ENCODE measurements at places on chromosomes 7 and 10.

DNA sequence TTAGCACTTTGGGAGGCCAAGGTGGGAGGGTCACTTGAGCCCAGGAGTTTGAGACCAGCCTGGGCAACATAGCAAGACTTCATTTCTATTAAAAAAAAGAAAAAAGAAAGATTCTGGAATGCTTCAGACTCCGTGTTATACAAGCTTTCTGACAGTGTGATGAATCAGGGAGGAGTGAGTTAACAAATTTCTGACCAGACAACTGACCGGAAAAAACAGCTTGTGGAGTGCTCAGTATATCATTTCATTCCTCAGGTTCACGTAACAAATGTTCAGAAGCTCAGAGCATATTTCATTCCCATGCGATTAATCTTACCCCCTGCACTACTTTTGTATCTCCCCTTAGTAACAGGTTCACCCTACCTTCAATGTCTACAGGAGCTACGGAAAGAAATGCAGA, 28.6 kb upstream of the TNPO3 start:
- DNase-seq: no peak

DNA sequence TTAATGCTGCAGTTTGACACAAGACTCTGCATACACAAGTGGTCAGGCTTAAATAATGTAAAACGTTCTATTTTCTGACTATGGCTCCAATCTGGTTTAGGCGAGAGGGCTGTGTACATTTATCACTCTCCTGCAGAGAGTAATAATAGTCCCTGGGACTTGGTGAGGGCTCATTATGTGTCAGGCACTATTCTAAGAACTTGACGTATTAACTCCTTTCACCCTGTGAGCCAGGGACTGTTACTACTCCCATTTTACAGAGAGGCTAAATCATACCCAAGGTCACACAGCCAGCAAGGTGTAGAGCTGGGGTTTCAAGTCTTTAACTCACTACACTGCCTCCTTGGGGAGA, 187.2 kb upstream of the LYZL2 start:
- DNase-seq: no peak

GRCh38 chr7:33354201-33354600, 224.8 kb downstream of the BBS9 start:
- no peak for DNase-seq

- DNase-seq: no peak
Measured at GRCh38 chr10:65320236-65321026, 1605.4 kb upstream of the LRRTM3 start.

- no peak for DNase-seq
Measured at GRCh38 chr7:155257482-155258225, 40.0 kb upstream of the INSIG1 start.

GRCh38 chr7:17056491-17057142, 174.8 kb upstream of the AGR3 start:
- DNase-seq: no peak

GRCh38 chr7:100127866-100128636, 1.3 kb downstream of the MBLAC1 start:
- no peak for DNase-seq

DNA sequence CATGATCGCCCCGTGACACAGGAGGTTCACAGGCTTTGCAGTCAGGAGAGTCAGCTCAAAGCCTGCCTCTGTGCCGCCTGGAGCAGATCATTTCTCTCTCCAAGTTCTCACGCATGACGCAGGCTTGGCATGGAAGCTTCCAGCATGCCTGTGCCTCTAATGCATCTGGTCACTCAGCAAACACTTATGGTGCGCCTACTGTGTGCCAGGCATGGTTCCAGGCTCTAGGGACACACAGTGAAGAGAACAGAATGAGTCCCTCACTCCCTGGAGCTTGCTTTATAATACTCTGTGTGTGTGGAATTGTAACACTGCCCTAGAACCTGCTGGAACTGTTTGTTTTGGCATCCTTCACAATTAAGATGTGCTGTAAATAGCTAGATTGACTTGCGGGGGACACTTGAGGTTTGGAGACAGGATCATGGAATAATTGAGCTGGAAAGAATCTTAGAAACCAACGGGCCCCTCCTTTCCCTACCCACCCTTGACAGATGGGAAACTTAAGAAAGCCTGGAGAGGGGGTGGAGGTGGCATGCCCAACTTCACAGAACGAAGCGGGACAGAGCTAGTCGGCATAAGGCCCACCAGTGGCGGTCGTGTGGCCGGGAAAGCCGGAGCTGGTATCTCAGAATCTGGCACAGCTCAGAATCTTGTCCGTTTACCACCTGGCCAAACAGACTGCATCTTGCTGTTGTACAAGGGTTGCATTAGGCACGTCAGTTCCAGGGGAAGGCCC, 4.6 kb upstream of the MYH16 start:
- no peak for DNase-seq

GRCh38 chr7:101535351-101535751, 93.7 kb downstream of the MYL10 start:
- DNase-seq: no peak

DNA sequence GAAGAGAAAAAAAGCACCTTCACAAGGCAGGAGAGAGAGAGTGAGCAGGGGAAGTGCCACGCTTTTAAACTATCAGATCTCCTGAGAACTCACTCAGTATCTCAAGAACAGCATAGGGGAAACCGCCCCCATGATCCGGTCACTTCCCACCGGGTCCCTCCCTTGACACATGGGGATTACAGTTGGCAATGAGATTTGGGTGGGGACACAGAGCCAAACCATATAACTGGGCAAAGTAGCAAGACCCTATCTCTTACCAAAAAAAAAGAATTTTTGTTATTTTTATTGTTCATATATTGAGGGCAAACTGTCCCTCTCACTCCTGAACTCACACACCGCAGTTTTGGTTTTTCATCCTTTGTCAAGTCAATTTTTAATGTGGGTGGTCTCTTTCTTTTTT, 18.2 kb upstream of the ZRANB1 start:
- no peak for DNase-seq

DNA sequence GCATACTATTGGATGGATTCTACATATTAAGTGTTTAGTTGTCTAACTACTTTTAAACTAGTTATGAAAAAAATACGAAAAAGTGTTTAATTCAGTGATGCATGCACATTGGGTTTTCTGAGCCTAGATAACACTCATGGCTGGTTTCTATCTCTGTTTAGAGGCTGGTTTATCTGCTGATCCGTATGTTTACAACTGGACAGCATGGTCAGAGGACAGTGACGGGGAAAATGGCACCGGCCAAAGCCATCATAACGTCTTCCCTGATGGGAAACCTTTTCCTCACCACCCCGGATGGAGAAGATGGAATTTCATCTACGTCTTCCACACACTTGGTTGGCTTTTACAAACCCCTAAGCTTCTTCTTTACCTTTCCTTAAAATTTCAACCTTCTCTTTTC, 10.2 kb downstream of the GPNMB start:
- DNase-seq: no peak

DNA sequence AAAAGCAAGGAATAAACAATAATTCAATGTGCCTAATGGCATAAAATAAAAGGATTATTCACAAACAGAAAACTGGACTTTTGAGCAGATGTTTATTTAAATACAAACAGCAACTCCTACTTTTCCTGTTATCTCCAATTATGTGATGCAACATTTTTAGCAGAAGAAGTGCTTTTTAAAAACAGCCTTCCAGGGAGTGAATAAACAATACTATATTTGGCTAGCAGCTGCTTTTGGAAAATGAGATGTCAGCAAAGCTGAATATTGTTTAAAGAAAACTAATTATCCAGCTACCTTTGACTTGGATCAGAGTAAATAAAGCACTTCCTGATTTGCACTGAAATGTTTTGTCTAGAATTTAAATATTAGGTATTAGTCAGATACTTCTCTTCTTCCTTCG, 23.2 kb downstream of the CDK1 start:
- no peak for DNase-seq

- no peak for DNase-seq
Measured at GRCh38 chr10:28318626-28319025, 15.8 kb upstream of the MPP7 start.

GRCh38 chr10:102316421-102316820, 71.1 kb downstream of the GBF1 start:
- DNase-seq: no peak

DNA sequence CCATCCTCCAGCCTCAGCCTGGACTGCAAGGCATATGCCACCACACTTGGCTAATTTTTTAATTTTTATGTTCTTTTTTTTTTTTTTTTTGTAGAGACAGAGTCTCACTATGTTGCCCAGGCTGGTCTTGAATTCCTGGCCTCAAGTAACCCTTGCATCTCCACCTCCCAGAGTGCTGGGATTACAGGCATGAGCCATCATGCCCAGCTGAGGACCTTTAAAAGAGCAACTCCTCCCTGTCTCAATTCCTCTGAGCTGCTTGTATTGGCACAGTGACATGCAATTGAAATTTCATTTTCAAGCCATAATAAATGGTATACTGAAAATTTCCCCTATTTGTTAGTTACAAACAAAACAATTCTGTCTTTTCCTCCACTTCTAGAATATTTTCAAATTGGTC, 19.5 kb downstream of the DNAJB9 start:
- DNase-seq: no peak

DNA sequence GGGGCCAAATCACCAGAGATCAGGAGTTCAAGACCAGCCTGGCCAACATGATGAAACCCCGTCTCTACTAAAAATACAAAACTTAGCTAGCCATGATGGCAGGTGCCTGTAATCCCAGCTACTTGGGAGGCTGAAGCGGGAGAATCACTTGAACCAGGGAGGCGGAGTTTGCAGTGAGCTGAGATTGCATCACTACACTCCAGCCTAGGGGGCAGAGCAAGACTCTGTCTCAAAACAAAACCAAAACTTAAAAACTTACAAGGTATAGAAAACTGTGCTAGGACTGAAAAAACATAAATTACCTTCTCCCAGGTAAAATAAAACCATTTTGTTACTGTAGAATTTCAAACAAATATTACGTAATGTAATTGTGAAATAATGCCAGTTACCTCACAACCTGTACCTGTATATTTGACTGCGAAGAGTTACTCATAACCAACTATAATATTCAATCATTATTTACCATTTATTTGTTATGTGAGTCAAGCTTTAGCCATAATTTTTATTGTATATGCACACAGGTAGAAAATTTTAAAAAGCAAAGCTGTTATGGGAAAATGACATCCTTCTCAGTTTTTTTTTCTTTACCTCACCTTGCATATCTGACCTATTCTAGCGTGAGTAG, 180.9 kb downstream of the SEMA3A start:
- DNase-seq: no peak

DNA sequence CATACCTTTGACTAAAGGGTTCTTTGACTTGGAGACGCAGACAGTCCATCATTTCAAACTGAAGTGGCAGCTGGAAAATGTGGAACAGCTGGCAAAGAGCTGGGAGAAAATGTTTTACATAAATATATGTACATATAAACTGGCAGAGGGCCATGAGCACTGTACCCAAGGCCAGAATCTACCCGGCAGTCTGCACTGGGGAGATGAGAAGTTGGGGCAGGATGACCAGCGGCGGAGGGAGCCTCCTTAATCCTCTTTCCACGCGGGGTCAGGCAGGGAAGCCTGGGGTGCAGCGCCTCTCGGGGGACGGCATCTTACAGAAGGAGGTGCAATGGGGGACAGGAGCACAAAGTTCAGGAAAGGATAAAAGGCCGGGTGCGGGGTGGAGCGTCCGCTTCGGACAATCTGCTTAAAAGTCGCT, 1.3 kb downstream of the GLI3 start:
- no peak for DNase-seq

- DNase-seq: no peak
Measured at GRCh38 chr7:141201145-141201885, 127.5 kb downstream of the TMEM178B start.

DNA sequence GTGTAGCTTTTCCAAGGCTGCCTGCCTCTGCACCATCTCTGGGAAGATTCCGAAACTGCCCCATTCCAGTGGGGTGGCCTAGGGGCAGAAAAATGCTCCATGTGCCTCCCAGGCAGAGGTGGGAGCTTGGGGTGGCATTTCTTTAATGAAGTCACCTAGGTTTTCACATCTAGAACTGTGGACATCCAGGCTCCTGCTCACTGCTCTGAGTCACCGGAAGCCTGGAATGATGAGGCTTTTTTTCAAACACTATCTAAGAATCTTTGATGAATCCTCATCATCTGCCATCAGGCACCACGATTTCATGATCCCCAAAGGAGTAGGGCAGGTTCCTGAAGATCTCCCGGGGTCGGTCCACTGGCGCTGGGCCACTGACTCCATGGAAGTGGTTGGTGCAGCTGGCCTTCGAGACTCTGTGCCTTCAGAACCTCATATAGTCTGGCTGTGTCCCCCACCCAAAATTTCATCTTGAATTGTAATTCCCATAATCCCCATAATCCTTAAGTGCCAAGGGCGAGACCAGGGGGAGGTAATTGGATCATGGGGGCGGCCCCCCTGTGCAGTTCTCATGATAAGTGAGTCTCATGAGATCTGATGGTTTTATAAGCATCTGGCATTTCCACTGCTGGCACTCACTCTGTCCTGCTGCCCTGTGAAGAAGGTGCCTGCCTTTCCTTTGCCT, 37.1 kb downstream of the MTURN start:
- no peak for DNase-seq

- no peak for DNase-seq
Measured at GRCh38 chr10:50999163-50999562, 75.1 kb upstream of the PRKG1 start.

- DNase-seq: peak; percentile 40
Measured at GRCh38 chr10:110392868-110393740, 88.4 kb upstream of the SMNDC1 start.

DNA sequence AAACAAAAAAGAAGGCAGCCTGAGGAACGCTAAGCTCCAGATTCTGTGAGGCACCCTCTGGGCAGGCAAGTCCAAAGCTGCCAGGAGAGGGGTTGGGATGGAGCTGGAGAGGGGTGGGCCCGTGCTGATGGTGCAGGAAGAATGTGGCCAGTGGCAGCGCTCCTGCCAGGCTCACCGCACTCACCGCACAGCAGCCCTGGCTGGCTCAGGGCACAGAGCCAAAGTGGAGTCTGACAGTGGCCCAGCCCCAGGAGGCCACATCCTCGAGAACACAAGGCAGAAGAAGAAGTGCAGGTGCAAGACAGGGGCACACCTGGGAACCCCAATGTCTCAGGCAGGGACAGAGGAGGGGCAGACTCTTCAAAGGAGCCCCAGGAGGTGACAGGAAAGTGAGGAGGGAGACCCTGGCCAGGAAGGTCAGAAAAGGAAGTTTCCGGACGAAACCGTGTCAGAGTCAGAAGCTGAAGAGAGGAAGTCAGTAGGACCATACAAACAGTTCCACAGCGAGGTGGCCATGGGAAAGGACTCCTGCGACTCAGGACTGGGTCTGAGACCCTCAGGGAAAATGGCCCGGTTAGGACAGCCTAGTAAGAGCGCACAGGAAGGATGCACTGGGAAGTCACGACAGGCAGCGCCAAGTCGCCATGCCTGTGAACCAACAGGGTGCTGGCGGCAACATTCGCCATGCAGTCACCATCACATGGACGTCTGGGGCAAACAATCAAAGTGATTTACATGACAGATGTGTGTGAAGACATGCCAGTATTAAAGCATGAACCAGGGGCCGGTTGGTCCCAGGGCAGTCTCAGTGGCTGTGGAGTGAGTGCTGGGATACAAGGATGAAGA, 54.4 kb downstream of the COBL start:
- no peak for DNase-seq

Data from caudate nucleus (tissue), 63 donors.